Spinal cord (tissue), 10 donors: ENCODE measurements at places on chromosomes 13 and 19.

GRCh38 chr13:40460116-40460515 is 206.3 kb downstream of the FOXO1 start:
- no peak for DNase-seq

DNA sequence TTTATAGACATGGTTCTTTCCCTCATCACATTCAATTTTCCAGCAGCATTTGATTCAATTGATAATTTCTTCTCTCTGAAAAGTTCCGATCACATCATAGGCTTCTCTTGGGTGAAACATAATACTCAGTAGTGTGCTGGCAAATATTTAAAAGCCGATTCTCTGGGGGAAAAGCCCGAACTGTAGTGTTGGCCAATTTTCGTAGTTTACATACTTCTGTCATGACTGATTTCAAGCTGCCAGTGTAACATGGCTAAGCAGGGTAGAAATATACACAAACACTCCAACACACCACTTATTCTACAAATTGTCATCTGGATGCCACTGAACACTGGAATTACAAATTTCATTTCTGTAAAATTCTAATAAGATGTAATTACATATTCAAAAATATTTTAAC is 56.1 kb upstream of the FREM2 start:
- DNase-seq = no peak

DNA sequence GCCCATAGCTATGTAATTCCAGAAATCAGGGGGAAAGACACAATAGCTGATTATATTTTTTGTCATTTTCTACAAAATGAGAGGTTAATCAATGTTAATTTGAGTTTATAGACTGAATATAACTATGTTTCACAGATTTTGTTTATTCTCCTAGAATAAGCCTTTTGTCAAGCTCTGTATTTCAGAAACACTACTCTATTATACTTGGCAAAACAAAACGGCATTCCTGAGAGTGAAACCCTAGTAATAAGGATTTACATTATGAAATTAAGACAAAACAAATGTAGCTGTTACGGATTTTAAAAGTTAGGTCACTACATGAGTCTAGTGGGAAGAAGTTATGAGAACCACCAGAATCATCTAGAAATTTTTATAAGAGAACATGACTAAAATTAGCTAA is 334.2 kb downstream of the KLF12 start:
- no peak for DNase-seq

DNA sequence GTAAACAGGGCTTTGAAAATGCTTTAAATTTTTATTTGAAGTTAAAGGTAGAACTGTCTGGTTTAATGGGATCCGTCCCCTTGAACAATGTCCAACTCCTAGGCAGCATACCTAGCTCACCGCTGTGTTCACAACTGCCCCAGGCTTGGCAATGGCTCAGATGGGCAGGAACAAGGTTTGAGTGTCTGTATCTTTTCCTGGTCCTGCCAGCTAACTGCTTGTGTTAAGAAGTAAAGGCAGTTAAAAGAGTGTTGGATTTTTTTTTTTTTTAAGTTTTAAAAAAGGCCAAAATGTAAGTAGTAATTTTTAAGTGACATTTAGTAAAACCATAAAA is 66.7 kb upstream of the FNDC3A start:
- DNase-seq = peak; percentile 9

DNA sequence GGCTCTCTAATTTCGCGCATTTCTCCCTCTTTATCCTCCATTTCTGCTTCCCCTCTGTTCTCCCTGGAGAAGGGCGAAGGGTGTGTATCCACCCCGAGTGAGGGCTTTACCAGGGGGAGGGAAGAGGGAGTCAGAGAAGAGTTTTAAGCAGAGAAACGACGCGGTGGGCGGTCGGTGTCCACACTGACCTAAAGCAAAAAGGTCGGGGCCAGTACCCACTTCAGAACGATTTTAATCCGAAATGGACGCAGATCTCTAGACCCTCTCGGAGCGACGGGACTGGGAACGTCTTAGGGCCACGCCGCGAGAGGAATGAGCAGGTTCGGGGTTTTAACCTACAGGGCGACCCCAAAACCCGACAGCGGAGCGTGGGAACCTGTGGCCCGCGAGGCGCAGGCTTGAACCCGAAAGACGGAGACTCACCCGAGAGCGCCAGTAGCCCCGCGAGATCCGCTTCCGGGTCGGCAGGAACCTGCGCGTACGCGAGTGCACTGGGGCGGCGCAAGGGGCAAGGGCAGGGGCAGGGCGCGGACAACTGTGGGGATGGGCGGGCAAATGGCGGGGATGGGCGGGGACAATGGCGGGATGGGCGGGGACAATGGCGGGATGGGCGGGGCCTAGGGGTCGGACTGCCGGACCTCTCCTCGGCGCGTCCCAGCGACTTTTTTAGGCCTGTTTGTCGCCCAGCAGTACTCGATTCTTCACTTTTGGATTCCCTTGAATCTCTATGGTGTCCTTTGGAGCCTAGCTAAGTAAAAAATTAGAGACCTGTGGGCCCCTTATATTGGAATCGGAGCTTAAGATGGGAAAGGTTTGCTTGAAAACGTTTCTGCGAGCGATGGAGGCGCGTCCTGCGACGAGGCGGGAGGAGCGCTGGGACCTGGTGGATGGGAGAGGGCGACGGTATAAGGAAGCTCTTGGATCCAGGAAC is at the start of gene ZNF677:
Gene ZNF677, minus strand, starts transcription at position 463 of the 931 bp plus-strand sequence. CDS start 3,323 bp downstream, outside the sequence.
- DNase-seq = peak; percentile 72

DNA sequence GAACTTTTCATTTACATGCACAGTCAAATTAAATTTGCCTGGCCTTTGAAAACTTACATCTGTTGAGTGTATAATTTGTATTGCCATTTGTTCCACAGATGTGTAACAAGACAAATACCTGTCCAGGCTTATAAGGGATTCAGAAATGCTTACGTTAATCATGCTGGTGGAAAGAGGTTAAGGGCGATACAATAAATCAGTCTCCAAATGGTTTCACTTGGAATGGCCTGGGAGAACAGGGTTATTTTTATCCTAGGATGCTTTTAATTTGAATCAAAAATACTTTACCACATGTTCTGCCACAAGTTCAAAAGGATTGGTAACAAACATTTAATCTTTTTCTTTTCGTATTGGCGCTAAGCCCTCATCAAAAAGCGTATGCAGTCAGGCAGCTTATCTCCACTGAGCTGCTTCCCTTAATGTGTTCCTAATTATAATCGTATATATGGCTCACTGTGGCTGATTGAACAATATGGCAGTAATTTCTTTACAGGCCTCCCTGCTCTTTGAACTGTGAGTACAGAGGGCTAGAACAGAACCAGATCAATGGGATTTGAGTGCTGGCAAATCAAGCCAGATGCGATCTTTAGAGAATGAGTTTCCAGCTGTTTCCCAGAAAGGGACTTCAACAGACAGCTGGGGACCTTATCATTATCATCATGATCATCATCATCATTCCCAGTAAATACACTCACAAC is 425.7 kb downstream of the SPRY2 start:
- no peak for DNase-seq

- no peak for DNase-seq
These were observed 12.4 kb downstream of the GRTP1 start for GRCh38 chr13:113351514-113352026.

GRCh38 chr19:54168174-54168917 is 4.6 kb downstream of the TMC4 start:
- no peak for DNase-seq

DNA sequence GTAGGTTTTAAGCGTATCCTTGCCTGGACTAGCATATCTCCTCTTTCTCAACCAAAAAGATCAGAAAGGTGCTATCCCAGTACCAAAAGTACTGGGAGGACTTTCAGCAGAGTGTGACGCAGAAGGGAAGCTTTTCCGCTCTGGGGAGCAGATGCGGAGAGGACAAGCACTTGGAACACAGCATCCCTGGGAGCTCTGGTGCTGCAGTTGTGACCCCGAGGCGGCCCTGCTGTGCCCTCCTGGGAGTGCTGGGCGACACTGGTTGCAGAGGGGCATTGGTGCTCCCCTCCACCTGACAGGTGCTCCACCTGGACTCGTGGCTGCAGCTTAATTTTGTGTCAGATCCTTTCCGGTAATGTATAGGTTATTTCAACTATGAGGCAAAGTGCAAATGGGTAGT is 3.4 kb downstream of the NAXD start:
- DNase-seq = no peak

DNA sequence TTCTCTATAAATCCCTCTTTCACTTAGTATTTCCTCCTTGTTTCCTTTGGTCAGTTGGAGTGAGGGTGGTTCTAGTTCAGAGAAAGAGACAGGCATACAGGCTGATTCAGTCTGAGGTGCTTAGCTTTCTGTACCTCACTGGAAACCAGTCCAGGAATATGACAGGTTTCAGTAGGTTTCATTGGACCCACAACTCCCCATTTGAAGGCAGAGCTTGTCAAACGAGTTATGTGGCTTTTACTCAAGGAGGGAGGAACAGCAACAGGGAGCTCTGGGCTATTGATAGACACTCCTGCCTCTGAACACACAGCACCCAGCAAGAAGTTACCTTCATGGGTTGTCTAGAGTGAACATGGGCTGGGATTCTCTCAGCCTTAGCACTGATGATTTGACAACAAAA is 14.5 kb downstream of the ACTN4 start:
- no peak for DNase-seq

GRCh38 chr19:6677495-6677882 is 7.5 kb upstream of the TNFSF14 start:
- no peak for DNase-seq
